Pulmonary artery endothelial cell (primary cell): ENCODE measurements at places on chromosomes 7 and 10. TPM values are rescaled to one million over a fixed set of nuclear protein-coding genes. Genes with fewer than 3 reads are reported as not detected.

PTPRZ1 gene
- total RNA-seq, result not detected in 2 replicates

ACTL6B gene
- total RNA-seq, result not detected in 2 replicates

CALCR gene
- total RNA-seq, result not detected in 2 replicates

CAMK2B gene
- 1.7 and 2.7 TPM in 2 replicates for total RNA-seq

TEX47 gene
- not detected in 2 replicates for total RNA-seq

INA gene
- total RNA-seq, result 0.13 and 0.18 TPM in 2 replicates

CARD11 gene
- 18.4 and 18.5 TPM in 2 replicates for total RNA-seq

ARHGAP12 gene
- total RNA-seq, result 22.0 and 25.5 TPM in 2 replicates

PDZD7 gene
- total RNA-seq, result 0.46 and 0.63 TPM in 2 replicates

LHFPL3 gene
- not detected in 2 replicates for total RNA-seq

FAM25C gene
- not detected in 2 replicates for total RNA-seq

ADIRF gene
- 14.3 and 36.5 TPM in 2 replicates for total RNA-seq

FLNC gene
- total RNA-seq, result 133 and 167 TPM in 2 replicates

SLC18A2 gene
- 0.04 TPM in 1 of 2 replicates, not detected in the other for total RNA-seq

CALML3 gene
- not detected in 2 replicates for total RNA-seq

LMOD2 gene
- total RNA-seq, result 0.07 TPM in 1 of 2 replicates, not detected in the other

PNLIPRP3 gene
- not detected in 2 replicates for total RNA-seq

CHCHD3 gene
- 91.3 and 108 TPM in 2 replicates for total RNA-seq

FOXI2 gene
- not detected in 2 replicates for total RNA-seq

PSAP gene
- 664 and 790 TPM in 2 replicates for total RNA-seq

GDF2 gene
- total RNA-seq, result not detected in 2 replicates

MYL10 gene
- total RNA-seq, result not detected in 2 replicates

RNF32 gene
- 0.14 and 0.33 TPM in 2 replicates for total RNA-seq

ABCF2 gene
- 78.8 and 91.2 TPM in 2 replicates for total RNA-seq

HEPACAM2 gene
- 0.07 TPM in 1 of 2 replicates, not detected in the other for total RNA-seq

CNNM1 gene
- under 0.01 and 0.04 TPM in 2 replicates for total RNA-seq

FBXO24 gene
- 0.07 and 0.74 TPM in 2 replicates for total RNA-seq

DENND2A gene
- 0.04 and 0.07 TPM in 2 replicates for total RNA-seq

WNT8B gene
- not detected in 2 replicates for total RNA-seq

PLEKHS1 gene
- not detected in 2 replicates for total RNA-seq

SYCE1 gene
- 0.21 TPM in 1 of 2 replicates, not detected in the other for total RNA-seq

PHKG1 gene
- 0.46 and 0.59 TPM in 2 replicates for total RNA-seq

ARMC3 gene
- not detected in 2 replicates for total RNA-seq

ZNF365 gene
- total RNA-seq, result 0.04 and 0.40 TPM in 2 replicates

GNB2 gene
- 90.3 and 115 TPM in 2 replicates for total RNA-seq

TMEM213 gene
- total RNA-seq, result not detected in 2 replicates

ANKRD1 gene
- total RNA-seq, result 660 and 1,189 TPM in 2 replicates

WEE2 gene
- not detected in 2 replicates for total RNA-seq

AHCYL2 gene
- total RNA-seq, result 7.7 and 13.2 TPM in 2 replicates

AKR1B1 gene
- total RNA-seq, result 145 and 154 TPM in 2 replicates

MOGAT3 gene
- not detected in 2 replicates for total RNA-seq

TAC1 gene
- total RNA-seq, result not detected in 2 replicates

C10orf62 gene
- not detected in 2 replicates for total RNA-seq

ZNF425 gene
- 0.73 and 1.7 TPM in 2 replicates for total RNA-seq

LRRC17 gene
- total RNA-seq, result 12.7 and 24.5 TPM in 2 replicates

SLC25A28 gene
- 12.4 and 18.1 TPM in 2 replicates for total RNA-seq

ABCA13 gene
- total RNA-seq, result not detected in 2 replicates

FAM131B gene
- total RNA-seq, result 1.2 and 1.5 TPM in 2 replicates

PLXNA4 gene
- total RNA-seq, result 12.5 and 15.5 TPM in 2 replicates

TAS2R41 gene
- total RNA-seq, result not detected in 2 replicates

PIP gene
- total RNA-seq, result not detected in 2 replicates

BCAP29 gene
- 116 and 131 TPM in 2 replicates for total RNA-seq

PRPS1L1 gene
- total RNA-seq, result not detected in 2 replicates

ATRNL1 gene
- 0.07 and 0.53 TPM in 2 replicates for total RNA-seq

MMRN2 gene
- total RNA-seq, result 355 and 372 TPM in 2 replicates

ARHGAP19 gene
- total RNA-seq, result 12.3 and 18.1 TPM in 2 replicates
